ENCODE measurements at places on chromosomes 7 and 10. TPM values are rescaled to one million over a fixed set of nuclear protein-coding genes. Genes with fewer than 3 reads are reported as not detected.

DNA sequence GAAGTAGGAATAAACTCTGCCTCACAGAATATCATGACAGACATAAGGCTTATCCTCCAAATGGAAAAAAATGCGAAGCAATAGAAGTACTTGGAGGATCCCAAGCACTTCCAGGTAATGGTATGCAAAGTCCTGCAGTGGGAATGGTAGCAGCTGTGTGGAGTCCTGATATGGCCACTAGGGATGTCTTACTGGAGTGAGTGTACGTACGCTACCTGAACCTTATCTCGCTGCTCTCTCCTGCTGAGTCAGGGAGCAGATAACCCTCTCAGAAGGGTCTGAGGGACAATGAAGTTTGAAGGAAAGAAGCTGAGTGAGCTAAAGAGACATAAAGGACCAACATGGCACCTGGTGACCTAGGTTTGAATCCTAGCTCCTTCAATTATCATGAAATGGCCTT, 42.2 kb downstream of the CH25H start:
- no peaks in the 10 kb centered on the region for H3K4me1 ChIP-seq
- peaks cover 29% of the 10 kb centered on the region for H3K27me3 ChIP-seq
- H3K27ac ChIP-seq: no peak overlapping the region
- no peak overlapping the region for H3K4me3 ChIP-seq

DNA sequence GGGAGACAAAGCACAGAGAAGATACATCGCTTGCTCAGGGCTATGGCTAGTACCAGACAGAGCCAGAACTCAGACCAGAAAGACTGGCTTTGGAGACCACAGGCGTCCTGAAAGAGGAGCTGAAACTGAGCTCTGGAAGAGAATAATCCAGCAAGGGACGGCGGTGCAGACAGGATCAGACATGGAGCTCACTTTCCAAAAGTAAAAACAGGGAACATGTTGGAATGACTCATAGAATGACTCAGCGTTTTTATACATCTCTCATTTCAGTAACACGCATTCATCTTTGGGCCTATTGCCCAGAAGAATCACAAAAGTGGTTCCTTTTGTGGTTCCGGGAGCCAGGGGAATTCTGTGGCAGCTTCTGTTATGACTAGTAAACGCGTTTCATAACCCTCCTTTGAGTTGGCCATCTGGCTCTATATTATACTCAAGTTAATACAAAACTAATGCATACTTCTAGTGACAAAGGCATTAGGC, 37.2 kb downstream of the PLEKHS1 start:
- no peak overlapping the region for H3K27ac ChIP-seq
- H3K4me3 ChIP-seq: no peak overlapping the region
- no peaks in the 10 kb centered on the region for H3K27me3 ChIP-seq

DNA sequence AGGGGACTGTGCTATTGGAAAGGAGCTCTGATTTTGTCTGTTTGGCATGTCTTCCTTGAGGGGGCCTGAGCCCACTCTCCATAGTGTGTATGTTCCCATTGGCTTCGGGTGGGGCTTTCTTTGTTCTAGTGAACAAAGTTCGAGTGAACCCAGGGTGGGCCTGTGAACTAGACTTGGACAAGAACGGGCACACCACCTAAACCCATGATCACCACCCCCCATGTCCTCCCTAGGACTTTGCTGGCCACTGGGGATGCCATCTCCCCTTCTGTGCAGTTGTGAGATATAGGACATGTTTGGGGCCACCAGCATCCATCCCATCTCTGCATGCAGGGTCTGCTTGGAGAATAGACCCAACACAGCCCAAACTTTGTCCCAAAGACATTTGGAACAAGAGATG, 195.5 kb upstream of the LYZL2 start:
- H3K4me1 ChIP-seq: peaks cover 27% of the 10 kb centered on the region
- H3K4me3 ChIP-seq: no peak overlapping the region
- H3K27me3 ChIP-seq: no peaks in the 10 kb centered on the region
- H3K36me3 ChIP-seq: no peaks in the 10 kb centered on the region
- DNase-seq: no peak

VAX1 gene
- not detected for total RNA-seq

DNA sequence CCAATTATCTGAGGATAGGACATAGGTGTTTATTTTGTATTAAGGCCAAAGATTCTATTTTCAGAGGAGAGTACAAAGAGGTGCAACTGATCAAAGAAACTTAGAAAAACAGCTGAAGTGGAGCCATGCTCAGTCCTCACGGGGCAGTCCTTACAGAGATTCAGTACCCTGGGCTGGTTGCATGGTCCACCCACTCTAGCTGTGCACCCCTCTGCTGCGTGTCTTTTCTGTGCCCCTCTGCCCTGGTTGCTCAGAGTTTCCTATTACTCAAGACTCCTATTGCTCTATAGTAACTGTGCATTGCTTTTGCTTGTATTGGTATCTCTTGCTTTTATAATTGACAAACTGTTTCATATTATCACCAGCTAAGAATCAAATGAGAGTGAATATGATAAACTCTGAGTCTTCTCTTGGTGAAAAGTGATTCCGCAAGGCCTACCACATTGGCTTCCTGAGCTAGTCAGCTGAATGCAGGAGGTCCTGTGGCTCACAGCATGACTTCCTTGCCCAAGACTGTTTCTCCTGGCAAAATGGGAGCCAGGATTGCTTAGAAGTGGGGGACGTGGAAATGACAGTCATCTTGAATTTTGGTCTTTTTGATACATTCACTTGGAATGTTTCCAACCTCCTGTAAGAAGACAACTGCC, 137.0 kb downstream of the GLCCI1 start:
- H3K4me1 ChIP-seq: no peaks in the 10 kb centered on the region
- no peaks in the 10 kb centered on the region for H3K36me3 ChIP-seq
- no peak overlapping the region for H3K27ac ChIP-seq
- H3K27me3 ChIP-seq: no peaks in the 10 kb centered on the region

DNA sequence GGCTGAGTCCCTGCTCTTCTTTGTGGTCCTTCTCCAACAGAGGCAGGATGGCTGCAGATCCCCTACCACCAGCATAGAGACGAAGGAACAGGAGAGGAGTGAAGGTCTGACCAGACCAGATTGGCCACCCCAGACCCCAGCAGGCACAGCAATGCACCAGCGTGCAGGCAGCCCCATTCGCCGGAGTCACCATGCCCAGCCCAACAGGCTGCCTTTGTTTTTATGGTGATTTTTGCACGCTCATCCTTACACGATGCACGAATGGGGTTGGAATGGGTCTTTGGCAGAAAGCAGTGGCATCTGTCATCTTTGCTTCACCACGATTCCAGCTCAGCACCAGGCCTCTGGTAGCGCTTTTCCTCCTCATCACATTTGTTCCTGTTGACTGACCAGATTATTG, 427.6 kb downstream of the INHBA start:
- no peaks in the 10 kb centered on the region for H3K27me3 ChIP-seq
- H3K36me3 ChIP-seq: no peaks in the 10 kb centered on the region
- no peak overlapping the region for H3K27ac ChIP-seq
- no peak for DNase-seq

ELFN1 gene
- total RNA-seq: 3.6 TPM

- H3K4me3 ChIP-seq: no peak overlapping the region
- no peak overlapping the region for H3K27ac ChIP-seq
- DNase-seq: no peak
- no peaks in the 10 kb centered on the region for H3K36me3 ChIP-seq
- H3K4me1 ChIP-seq: no peaks in the 10 kb centered on the region
- no peaks in the 10 kb centered on the region for H3K27me3 ChIP-seq
Measured at GRCh38 chr10:15528859-15529239, 157.8 kb upstream of the FAM171A1 start.

DNA sequence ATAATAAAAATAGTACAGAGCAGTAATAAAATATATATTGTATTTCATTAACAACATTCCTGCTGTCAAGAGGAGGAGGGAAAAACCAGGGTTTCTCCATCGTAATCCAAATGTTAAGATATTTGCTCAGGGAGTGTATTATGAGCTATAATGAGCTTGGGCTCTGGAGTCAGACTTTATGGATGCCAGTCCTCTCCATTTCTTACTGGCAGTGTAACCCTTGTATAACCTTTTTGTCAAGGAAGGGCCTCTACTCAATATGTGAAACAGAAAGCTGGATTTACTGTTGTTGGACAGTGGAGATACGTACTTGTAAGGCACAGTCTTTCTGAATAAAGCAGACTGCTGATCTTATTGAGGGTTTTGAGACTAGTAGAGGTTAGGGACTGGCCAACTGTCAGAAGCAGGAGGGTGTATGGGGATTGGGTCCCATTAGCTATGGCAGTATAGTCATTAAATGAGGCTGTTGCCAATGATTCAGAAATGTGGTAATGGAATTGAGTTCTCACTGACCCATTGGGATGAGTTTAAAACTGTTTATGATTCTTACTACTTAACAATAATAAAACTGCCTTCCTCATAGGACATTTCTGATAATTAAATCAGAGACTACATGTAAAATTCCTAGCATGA, 56.5 kb downstream of the ZNF277 start:
- no peaks in the 10 kb centered on the region for H3K27me3 ChIP-seq
- peak overlapping the region; percentile 33 for H3K27ac ChIP-seq
- DNase-seq: no peak
- no peaks in the 10 kb centered on the region for H3K36me3 ChIP-seq

DNA sequence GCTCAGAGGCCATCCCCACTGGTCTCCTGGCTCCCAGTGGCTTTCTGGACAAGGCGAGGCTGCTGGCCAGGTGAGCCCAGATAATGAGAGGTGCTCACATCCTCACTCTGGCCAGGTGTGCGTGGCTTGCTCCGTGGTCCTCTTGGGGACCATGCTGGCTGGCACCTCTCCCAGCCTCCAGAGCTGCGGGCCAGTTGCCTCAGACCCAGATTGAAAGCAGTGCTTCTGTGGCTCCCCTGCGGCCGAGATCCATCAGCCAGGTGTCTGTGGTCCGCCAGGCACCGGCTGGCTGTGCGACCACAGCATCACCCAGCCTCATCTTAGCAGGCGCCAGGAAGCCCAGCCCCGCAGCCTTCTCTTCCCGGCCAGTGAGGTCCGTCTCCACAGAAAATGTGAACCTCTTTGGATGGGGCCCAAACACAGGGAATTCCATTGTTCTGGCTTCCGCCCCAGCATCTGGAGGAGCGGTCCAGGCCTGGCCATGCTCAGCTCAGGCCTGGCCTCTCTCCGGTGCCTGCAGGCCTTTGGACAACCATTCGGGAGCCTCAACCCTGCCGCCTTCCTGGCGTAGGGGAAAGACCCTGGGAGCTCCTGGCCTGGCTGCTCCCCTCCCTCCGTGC, 5.2 kb upstream of the TTYH3 start:
- no peak overlapping the region for H3K4me3 ChIP-seq
- peak overlapping the region; percentile 77 for H3K27ac ChIP-seq
- no peaks in the 10 kb centered on the region for H3K36me3 ChIP-seq
- H3K4me1 ChIP-seq: peaks cover 53% of the 10 kb centered on the region

GRCh38 chr10:123766012-123766411, 99.9 kb downstream of the GPR26 start:
- no peak overlapping the region for H3K4me3 ChIP-seq
- H3K27ac ChIP-seq: no peak overlapping the region
- no peaks in the 10 kb centered on the region for H3K4me1 ChIP-seq
- DNase-seq: no peak
- no peaks in the 10 kb centered on the region for H3K36me3 ChIP-seq

MCU gene
- 41.7 TPM for total RNA-seq

SPDYE16 gene
- 0.03 TPM for total RNA-seq

DNA sequence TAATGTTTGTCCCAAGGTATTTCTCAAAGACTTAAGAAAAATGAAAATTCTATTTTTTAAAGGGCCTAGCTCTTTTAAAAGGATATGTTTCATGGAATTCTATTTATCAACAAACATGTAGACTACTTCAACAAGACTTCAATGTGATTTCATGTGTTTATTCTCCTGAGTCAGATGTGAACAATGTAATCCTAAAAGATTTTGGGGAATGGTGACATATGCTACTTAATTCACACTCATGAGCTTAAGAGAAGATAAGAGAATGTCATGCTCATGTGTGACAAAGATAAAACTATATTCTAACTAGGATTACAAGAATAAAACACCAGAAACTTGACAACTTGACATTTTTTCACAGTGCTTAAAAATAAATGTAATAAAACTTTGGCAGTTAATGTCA, 127.5 kb downstream of the TES start:
- H3K36me3 ChIP-seq: no peaks in the 10 kb centered on the region
- no peak for DNase-seq
- H3K27me3 ChIP-seq: no peaks in the 10 kb centered on the region
- H3K4me1 ChIP-seq: peaks cover 10% of the 10 kb centered on the region
- H3K4me3 ChIP-seq: no peak overlapping the region

GHRHR gene
- not detected for total RNA-seq

- no peak overlapping the region for H3K27ac ChIP-seq
- H3K36me3 ChIP-seq: no peaks in the 10 kb centered on the region
- no peak overlapping the region for H3K4me3 ChIP-seq
- DNase-seq: no peak
Measured at GRCh38 chr10:96368971-96369370, 10.2 kb upstream of the OPALIN start.

COBL gene
- 17.9 TPM for total RNA-seq

MUC3A gene
- 1.9 TPM for total RNA-seq

DNA sequence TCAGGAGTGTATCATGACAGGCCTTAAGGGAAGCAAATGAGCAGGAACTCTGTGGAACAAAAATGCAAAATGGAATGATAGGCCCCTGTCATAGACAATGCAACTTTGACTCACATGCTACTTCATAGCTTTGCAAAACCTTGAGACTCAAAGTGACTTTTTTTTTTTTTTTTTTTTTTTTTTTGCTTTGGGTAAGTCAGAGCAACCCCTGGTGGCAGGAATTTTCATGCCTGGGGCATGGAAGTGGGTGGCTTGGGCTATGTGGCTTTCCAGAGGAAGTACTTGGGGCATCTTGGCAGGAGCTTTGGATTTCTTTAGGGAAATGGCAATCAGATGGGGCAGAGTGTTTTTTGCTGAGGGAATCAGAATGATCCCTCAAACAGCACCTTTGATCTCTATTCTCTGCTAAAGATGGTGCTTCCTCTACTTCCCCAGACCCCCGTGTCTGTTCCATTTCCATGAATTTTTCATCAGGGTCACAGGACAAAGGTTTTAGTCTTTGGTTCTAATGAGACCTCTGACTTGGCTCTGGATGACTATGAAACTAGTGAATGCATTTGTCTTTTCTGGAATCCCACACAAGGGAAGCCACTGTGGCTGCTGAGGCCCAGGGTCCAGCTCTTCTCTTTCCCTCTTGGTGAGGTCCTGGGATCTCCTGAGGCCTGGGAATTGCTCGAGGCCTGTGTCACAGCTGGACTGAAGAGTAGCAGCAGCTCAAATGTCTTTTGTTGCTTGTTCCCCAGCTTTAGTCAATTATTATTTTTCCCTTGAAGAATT, 62.8 kb downstream of the TACC2 start:
- H3K27me3 ChIP-seq: no peaks in the 10 kb centered on the region
- H3K4me1 ChIP-seq: peaks cover 5% of the 10 kb centered on the region
- H3K27ac ChIP-seq: no peak overlapping the region
- H3K4me3 ChIP-seq: no peak overlapping the region
- peak; percentile 73 for DNase-seq

ATOH7 gene
- total RNA-seq: not detected

Data from hepatocyte (in vitro differentiated cells).